IMR-90 (cell line): ENCODE measurements at places on chromosomes 16 and 17.

- DNase-seq, result peak; percentile 54
These were observed 38.4 kb downstream of the UTP18 start for GRCh38 chr17:51298508-51299371.

DNA sequence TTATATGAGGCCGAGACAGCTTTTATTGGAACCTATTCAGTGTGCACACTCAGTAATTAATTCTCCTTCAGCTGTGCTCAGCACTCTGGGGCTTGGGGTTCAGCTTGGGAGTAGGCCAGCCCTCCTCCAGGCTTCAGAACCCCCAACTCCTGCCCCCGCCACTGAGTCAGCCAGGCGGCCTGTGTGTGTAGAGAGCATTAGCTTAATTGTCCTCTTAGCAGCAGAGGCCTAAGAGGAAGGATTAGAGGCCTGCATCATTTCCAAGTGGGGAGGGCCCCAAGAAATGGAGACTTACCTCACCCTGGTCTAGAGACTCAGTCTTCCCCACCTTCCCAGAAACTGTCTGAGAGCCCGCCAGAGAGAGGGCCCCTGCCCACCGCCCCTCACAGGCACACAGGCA is 772 bp downstream of the PRSS53 start:
- DNase-seq, result no peak

- DNase-seq, result no peak
These were observed 398.5 kb downstream of the HAPSTR1 start for GRCh38 chr16:9489835-9490467.

- DNase-seq, result peak; percentile 65
These were observed 13.6 kb downstream of the HEATR6 start for GRCh38 chr17:60065136-60065535.

- no peak for DNase-seq
These were observed 94.1 kb downstream of the MRM3 start for GRCh38 chr17:876272-876671.

- no peak for DNase-seq
These were observed 76.8 kb downstream of the MPRIP start for GRCh38 chr17:17119106-17119505.

DNA sequence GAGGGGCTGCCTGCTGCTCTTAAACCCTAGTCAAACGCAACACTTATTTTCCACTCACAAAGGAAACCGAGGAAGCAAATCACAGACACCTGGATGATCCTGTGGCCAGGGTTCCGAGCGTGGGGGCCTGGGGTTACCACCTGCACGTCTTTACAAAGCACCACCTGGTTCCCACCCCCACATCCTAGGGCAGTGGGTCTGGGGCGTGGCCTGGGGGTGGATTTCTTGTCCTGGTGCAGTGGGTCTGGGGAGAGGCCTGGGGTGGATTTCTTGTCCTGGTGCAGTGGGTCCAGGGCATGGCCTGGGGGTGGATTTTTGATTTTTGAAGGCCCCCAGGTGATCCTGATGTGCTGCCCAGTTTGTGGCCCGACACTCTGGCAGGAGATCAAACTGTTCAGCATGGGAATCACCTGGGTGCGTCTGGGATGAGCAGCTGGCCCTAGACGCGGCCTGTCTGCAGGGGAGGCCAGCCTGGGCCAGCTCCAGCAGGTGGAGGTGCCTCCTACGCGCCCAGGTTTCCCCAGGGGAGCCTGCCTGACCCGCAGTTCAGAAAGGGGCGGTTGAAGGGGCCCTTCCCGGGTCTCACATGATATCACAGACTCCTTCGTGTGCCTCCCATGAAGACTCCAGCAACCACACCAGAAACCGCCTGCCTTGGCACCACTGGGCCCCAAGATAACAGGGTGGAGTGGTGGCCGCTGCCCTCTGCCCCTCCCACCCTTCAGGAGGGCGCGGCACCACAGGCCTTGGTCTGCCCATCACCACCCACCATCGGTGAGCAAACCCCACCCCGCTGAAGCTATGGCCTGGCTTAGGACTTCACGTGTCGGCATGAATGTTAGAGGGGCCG is 6.3 kb downstream of the HAGH start:
- no peak for DNase-seq

DNA sequence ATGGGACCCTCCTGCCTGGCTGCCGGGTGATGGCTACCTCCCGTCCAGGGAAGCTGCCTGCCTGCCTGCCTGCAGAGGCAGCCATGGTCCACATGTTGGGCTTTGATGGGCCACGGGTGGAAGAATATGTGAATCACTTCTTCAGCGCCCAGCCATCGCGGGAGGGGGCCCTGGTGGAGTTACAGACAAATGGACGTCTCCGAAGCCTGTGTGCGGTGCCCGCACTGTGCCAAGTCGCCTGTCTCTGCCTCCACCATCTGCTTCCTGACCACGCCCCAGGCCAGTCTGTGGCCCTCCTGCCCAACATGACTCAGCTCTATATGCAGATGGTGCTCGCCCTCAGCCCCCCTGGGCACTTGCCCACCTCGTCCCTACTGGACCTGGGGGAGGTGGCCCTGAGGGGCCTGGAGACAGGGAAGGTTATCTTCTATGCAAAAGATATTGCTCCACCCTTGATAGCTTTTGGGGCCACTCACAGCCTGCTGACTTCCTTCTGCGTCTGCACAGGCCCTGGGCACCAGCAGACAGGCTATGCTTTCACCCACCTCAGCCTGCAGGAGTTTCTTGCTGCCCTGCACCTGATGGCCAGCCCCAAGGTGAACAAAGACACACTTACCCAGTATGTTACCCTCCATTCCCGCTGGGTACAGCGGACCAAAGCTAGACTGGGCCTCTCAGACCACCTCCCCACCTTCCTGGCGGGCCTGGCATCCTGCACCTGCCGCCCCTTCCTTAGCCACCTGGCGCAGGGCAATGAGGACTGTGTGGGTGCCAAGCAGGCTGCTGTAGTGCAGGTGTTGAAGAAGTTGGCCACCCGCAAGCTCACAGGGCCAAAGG is 36.8 kb downstream of the NLRC5 start:
- DNase-seq, result no peak

DNA sequence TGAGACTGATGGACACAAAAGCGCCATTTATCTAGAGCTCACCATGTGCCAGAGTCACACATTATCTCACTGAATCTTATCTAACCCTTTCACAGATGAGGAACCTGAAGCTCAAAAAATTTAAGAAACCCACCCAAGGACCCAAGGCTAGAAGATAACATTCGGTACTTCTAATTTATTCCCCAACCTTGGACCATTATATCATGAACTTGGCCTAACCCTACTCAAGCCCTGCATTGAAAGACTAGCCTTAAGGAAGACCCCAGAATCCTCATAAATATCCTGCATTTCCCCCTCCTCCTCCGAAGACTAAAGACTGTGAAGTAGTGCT is 548 bp upstream of the DYNC1LI2 start:
- DNase-seq, result no peak

DNA sequence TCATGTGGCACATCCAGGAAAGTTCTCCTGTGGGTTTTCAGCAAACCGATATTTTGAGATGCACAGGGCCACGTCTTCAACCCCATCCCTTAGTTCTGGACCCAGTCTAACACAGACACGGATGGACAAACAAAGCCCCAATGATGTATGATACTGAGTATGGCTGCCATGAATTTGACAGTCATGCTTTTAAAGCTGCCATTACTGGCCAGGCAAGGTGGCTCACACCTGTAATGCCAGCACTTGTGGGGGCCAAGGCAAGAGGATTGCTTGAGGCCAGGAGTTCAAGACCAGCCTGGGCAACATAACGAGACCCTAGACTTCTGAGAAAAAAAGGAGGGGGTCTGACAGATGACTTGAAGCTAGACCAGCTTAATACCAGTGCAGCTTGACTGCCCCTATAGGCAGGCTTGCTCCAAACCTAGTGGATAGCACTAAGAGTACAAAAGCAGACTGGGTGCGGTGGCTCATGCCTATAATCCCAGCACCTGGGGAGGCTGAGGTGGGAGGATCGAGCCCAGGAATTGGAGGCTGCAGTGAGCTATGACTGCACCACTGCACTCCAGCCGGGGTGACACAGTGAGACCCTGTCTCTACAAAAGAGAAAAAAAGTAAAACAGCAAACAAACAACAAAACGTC is 10.8 kb upstream of the ZNF629 start:
- DNase-seq, result no peak

DNA sequence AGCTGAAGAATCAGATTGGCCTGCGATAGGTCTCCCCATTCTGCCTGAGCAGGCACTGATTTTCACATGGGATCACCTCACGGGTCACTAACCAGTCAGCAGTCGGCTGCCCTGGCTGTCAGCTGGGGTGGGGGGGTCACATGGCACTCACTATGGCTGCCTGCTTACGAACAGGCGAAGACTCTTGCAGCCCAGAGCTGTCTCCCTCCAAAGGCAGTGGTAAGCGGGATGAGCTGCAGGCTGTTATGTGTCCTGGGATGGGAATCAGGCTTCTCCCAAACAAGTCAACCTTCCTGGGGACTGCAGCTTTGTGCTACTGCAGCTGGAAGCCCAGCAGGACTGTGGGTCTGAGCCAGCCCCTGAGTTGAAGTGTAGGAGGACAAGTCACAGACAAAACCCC is 29.0 kb upstream of the ADORA2B start:
- DNase-seq, result no peak

DNA sequence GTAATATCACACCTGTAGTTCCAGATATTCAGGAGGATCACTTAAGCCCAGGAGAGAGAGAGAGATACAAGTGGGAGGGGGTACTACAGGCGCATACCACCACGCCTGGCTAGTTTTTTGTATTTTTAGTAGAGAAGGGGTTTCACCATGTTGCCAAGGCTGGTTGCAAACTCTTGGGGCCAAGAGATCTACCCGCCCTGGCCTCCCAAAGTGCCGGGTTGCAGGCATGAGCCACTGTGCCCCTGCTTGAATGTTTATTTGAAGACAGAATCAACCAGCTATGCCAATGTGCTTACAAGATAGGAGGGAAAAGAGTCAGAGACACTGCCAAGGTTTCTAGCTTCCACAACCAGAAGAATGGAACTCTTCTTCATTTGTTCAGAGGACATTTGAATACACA is 87.8 kb downstream of the STH start:
- no peak for DNase-seq

DNA sequence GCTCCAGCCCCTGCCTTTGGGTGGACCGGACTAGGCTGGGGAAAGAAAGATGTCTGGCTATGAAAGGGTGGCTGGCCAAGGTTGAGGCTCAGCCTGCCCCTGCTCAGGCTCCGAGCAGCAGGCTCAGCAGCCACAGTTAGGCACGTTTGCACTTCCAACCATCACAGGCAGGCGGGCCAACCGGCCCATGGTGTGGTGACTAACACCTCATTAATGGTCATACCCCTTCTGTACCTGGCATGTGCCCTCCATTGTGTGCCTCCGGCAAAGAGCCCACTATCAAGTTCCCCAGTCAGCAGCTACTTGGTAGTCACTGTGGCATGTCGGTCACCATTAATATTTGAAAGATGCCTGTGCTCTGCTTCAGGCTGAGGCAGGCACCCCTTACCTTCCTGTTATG is 6.7 kb downstream of the TBC1D24 start:
- no peak for DNase-seq

GRCh38 chr16:84501077-84501735 is 3.3 kb downstream of the MEAK7 start:
- peak; percentile 78 for DNase-seq

- no peak for DNase-seq
These were observed 4.9 kb downstream of the SLFN14 start for GRCh38 chr17:35555691-35556090.

DNA sequence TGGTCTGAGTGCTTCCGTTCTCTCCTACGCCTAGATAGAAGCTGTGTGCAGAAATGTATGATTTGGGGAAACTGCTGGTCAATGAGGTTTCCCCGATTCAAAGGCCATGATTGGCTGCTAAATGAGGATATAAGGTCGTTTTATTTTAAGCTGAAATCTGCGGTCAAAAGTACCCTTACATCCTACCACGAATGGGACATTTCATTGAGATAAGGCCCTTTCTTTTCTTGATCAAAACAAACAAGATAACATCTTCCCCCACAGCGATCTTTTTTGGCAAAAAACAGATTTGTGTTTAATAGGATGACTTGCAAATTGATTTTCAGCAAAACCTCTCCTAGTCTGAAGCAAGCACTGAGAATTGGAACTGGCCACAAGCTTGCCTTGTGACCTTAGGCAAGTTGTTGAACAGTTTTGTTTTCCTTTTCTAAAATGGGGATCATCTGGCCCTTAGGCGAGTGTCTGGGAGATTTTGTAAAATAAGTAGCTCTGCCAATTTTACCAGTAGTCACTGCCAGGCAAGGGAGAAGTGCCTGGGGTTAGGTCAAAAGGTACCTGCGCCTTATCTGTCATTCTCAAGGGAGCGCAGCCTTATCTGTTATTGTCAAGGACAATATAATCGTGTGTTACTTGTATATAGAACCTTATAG is 635 bp downstream of the SCPEP1 start:
- DNase-seq, result peak; percentile 5

GRCh38 chr16:85584267-85584666 is 28.9 kb upstream of the GSE1 start:
- DNase-seq, result no peak

DNA sequence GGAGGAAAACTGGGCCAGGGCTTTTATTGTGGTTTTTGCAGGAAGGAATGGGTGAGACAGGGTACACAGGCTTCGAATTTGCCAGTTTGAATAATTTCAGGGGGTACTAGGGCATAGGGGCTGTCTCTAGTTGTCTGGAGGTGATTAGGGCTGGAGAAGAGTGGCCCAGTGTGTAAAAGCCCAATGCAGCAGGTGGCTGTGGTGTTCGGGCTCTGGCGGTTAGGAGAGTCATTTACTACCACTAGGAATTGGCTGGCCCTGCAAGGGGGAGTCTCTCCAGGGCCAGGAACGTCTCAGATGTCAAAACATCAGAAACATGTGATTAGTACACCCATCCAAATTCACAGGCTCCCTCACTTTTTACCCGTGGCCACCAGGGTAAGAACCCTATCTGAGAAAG is 50.3 kb downstream of the GINS3 start:
- DNase-seq, result no peak

DNA sequence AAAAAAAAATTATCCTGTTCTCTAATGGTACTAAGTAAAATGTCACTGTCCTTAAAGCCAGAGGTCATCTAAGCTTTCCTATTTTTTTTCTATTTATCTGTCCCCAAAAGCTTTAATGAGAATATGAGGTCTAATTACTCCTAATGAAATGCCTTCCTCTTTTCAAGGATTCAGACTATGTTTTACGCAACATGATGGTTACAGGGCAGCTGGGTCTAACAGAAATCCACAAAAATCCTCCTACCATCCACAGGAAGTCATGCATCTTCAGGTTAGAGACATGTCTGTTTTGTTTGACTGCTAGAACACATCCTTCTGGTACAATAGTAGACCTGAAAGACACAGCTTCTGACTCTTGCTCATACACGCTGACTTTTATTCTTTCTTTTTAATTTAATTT is 29.7 kb upstream of the NSRP1 start:
- no peak for DNase-seq

GRCh38 chr16:17334096-17334495 is 136.7 kb downstream of the XYLT1 start:
- peak; percentile 96 for DNase-seq

DNA sequence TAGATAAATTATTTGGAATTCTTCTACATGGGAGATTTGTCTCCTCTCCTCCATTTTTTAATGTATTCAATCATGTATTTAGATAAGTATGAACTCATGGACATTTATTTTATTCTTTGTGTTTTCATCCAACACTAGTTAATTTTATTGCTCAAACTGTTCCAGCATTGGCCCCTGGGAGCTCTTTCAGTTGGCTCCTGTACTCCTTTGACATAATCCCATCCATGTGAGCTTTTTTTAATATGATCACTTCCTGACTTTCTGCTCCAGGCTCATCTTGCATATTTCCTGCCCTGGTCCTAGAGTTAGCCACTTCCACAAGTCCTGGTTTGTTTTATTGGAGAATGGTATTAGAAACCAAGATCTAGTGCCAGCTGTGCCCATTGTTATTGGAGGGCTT is 419.0 kb upstream of the CDH11 start:
- DNase-seq, result no peak

GRCh38 chr17:16463358-16464302 is 28.4 kb downstream of the LRRC75A start:
- peak; percentile 59 for DNase-seq
